ENCODE measurements at places on chromosomes 13 and 19.
A peak's percentile ranks its signal among the peaks of the same experiment; 100 is the strongest.

- no peak for DNase-seq
Measured at GRCh38 chr13:113527272-113527958, 36.9 kb upstream of the DCUN1D2 start.

DNA sequence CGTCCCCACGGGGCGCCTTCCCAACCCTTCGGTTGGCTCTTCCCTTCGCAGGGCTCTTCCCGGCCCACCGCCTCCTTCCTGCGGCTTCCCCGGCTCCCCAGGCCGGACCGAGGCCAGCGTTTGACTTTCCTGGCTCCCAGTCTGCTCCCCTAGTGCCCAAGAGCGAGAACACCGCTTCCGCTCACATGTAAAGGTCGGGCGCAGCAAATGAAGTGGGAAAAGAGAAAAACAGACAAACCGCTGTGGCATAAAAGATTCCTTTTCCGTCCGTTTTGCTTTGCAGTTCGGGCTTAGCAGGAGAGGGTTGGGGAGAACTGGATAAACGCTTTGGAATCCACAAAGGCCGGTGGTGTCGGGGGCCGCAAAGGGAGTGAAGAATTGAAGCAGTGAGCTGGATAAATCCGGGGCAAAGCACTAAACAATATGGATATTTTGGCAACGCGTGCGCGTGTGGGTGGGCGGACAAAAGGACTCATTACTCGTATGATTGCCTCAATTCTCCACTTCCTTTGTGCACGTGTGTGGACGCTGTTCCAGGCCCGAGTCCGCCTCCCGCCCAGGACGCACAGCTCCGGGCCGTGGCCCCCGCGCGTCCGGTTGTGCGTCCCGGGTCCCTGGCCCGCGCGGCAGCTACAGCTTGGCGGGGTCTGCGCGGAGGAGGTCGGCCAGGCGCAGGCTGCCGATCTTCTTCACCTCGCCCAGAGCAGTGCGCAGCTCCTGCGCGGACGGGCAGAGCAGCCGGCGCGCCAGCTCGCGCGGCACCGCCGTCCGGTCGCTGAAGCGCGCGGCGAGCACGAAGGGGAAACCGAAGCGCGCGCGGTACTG lies 8.6 kb upstream of the CDX2 start:
- DNase-seq, result no peak

DNA sequence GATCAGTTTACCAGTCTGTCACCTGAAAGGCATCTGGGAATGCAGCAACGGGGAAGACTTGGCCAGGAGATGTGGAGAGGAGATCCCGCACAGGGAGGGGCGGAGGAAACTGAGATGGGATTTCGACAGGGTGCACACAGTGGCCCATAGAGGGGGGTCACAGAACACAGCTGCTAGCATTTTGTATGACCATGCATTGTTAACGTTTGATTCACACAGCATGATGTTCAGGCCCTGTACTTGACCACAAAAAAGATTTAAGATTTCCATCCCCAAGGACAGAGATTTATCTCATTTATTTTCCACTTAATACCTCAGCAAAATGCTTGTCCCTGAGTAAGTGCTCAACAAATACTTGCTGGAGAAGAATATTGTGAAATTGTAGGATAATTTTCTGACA lies 63.2 kb downstream of the RAB20 start:
- DNase-seq, result no peak

- no peak for DNase-seq
Measured at GRCh38 chr13:113117911-113118260, 4.7 kb upstream of the F10 start.

DNA sequence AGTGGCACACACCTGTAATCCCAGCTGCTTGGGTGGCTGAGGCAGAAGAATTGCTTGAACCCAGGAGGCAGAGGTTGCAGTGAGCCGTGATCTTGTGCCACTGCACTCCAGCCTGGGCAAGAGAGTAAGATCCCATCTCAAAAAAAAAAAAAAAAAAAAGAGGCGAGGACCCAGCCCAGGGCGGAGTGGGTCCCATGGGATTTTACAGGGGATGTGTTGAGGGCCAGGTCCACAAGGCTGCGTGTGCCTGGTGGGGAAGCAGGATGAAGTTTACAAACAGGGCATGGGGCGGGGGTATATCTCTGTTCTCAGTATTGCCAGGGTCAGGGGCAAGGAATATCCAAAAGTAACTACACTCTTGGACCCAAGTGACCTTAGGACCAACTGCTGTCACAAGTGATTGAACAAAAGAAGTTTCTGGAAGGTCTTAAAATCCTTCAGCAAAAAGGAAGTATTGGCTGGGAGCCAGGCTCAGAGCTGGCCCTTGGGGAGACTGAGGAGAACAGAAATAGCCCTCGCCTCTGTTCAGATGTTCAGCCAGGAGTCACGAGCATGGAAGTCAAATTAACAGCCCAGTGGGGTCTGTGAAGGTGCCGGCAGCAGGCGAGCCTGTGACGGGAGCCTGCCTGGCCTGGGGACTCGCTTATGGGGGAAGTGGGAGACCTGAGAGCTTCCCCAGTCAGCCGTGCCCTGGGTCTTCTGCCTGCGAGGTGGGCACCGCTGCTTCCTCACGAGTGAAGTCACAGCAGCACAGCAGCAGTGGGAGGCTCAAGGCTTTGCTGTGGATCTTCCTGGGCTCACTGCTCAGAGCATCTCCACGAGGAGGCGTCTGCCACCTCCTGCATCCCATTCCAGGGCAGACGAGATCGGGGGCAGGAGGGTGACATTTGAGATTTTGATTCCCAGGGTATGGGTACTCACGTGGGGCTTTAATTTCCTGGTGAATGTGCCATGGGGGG lies 6.4 kb downstream of the MYO9B start:
- peak; percentile 28 for DNase-seq

DNA sequence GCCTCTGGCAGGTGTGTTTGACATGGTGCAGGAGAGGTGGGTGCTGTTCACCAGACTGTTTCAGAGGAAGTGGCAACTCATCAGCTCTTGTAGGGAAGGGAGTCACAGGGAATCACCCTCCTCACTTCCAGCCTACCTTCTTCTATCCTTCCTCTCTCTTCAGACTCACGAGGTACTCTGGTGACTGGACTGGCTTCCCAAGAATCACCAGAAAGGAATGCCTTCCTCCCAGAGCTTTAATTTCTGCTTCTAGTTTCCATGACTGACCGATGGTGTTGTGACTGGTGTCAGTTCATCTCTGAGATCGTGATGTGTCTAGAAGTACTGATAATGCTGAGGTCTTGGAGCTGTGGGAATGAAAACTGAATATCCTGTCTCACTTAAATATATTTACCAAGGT lies 247.3 kb downstream of the KCTD12 start:
- no peak for DNase-seq

GRCh38 chr19:37098570-37098969 lies 20.3 kb downstream of the ZNF420 start:
- DNase-seq, result no peak

DNA sequence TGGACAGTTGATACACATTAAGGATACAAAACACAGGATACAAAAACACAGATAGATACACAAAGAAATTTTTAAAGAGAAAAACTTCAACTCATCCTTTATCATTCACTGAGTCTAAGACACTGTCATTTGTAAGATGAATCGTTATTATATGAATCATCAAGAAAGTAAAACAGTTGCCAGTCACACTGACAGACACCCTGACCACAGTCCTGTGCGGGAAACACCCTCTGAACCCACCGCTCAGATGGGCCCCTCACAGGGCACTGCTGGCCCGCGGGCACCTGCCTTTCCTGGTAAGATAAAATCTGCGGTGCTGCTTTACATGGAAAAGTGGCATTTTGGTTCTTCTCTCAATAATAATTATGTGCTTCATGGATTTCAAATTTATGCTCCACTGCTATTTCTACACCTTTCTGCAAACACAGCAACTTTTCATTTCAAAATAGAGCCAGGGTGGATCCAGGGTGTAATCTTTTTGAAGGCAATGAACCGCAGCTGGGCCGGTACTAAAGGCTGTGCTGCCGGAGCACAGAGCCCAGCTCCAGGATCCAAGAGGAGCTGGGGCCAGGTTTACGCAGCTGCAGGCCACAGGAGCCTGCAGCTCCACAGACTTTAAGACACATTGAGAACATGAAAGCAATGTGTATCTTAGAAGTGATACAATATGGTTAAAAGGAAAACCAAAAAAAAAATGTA lies 76.8 kb downstream of the TUBGCP3 start:
- DNase-seq, result no peak

GRCh38 chr13:28710161-28710560 lies 8.6 kb downstream of the SLC46A3 start:
- no peak for DNase-seq

- DNase-seq, result peak; percentile 84
Measured at GRCh38 chr13:27556109-27556508, 64.2 kb downstream of the LNX2 start.

DNA sequence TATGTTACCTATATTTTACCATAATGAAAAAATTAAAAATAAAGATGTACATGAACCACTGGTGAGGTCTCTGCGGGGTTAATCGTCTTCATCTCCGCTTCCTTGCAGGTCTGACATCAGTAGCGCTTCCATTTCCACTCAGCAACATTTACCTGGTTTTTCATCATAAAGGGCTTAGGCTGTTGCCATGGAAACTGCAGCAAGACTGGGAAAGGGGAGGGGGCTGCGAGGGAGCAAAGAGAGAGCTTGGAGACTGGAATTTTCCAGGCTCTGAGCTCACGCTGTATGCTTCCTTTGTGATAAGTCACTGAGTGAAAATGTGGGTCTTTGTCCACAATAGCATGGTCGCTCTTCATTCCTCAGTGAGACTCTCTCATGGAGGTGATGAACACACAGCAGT lies 136.6 kb upstream of the USP29 start:
- DNase-seq, result no peak

GRCh38 chr13:47310401-47310800 lies 413.5 kb upstream of the HTR2A start:
- DNase-seq, result no peak

DNA sequence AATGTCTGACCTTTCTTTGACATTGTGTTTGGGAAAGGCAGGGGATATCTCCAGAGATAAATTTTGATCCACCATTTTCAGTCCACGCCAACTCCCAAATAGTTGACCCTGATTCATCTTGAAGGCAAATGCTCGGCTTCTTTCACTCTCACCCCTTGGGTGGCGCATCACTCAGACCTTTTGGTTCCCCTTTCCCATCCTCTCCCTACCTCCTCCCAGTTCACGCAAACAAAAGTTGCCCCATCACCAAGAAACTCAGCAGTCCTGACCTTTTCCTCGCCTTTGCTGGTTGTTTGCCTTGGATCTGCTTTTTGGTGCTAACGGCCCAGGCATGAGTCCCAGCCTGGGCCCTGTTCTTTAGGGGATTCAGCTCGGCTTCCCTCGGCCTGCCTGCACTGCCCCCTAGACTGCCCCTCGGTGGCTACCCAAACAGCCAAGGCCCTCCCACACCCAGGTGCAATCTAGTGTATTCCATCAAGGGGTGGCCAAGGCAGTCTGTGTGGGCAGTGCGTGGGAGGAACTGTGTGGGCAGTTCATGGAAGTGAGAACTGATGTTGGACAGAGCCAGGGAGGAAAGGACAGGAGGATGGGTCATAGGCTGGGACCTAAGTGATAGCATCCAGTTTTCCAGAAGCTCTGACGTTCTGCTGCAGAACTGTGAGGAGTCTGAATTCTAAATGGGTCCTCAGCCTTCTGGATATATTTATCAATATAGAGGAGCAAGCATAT lies 255.7 kb downstream of the DLEU7 start:
- no peak for DNase-seq

DNA sequence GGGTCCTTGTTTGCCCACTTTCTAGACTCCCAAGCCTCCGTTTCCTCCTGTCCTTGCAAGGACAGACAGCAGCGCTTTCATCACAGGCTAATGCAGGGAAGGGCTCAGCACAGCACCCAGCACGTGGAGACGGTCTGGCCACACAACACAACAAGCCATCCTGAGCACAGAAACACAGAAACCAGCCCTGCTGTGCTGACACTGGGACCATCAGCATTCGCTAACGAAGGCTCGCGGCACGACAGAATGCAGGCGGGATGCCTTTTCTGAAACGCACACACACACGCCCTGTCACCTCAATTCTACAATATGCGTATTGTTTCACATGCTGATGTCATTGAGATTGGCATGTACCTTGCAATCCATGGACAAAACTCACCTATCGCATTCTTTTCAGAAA lies 12.9 kb downstream of the AKT2 start:
- DNase-seq, result no peak

DNA sequence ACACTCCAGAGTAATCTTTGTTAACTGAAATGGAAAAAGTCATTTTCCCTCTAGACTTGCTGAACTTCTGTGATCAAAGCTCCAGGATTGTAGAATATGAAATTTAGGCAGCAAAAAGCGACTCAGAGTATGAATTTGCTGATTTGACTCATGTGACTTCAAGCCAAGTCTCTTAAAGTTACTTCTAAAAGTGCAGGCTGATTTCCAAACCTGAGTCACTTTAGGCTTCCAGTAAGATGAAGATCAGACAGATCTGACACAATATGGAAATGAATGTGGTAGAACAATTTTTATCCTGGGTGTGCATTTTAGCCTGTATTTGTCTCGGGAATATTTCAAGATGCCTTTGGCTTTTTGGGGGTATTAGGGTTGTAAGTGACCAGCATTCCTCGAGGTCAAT lies 151.0 kb upstream of the TMTC4 start:
- peak; percentile 79 for DNase-seq

DNA sequence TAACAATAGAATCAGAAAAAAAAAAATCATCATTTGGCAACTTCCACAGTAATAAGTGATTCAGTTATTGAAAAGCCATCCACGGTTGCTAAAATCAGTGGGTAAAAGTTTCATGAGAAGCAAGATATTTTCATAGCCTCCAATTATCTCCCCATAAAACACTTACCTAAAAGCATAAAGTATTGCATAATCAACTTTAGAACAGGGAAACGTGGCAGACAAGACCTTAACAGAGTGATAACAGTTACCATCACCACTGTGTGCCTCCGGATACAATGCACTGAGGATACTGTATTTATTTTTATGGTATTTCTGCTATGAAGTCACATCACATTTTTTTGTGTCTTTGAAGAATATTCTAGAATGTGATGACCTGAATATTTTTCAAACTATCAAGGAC lies 37.0 kb downstream of the ABCC4 start:
- no peak for DNase-seq

DNA sequence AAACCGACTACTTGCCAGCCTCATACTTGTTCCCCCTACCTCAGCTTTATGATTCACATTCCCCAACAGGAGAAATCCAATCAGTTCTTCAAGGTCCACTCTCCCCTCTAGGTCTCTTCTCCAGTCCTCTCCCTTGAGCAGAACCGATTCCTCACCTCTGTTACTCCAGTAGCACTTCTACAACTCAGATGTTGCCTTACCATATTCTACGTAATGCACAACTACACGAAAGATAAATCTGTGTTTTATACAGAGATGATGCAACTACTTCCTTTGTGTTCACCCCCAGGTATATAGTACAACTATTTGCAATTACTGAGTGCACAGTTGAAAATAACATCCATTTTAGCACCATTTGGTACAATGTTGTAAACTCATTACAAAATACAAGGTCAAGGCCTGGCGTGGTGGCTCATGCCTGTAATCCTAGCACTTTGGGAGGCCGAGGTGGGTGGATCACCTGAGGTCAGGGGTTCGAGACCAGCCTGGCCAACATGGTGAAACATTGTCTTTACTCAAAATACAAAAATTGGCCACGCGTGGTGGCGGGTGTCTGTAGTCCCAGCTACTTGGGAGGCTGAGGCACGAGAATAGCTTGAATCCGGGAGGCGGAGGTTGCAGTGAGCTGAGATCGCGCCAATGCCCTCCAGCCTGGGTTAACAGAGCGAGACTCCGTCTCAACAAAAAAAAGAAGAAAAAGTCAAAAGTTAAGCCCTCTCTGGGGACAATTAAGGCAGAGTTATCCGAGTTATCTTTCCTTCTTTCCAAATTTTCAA lies 2.8 kb upstream of the WBP4 start:
- no peak for DNase-seq

GRCh38 chr19:16456652-16457194 lies 15.0 kb downstream of the EPS15L1 start:
- no peak for DNase-seq
